Muscle of arm (tissue), 14 donors: ENCODE measurements at places on chromosomes 13 and 19.

GRCh38 chr13:28529836-28530235 is 34.9 kb upstream of the FLT1 start:
- DNase-seq, result no peak

DNA sequence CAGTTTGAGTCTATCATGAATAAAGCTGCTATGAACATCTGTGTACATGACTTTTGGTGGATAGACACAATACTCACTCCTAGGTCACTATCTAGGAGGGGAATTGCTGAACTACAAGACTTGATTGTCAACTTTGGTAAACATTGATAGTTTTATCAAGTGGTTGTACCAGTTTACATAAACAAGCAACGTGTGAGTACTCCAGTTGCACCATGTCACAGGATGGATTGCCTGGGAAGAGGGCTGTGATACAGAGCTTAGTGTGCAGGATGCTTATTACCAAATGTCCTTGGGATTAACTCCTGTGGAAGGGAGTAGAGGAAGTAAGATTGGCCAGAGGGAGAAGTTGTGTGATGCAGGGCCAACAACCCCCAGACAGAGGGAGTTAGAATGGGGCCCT is 37.7 kb downstream of the RAP2A start:
- no peak for DNase-seq

DNA sequence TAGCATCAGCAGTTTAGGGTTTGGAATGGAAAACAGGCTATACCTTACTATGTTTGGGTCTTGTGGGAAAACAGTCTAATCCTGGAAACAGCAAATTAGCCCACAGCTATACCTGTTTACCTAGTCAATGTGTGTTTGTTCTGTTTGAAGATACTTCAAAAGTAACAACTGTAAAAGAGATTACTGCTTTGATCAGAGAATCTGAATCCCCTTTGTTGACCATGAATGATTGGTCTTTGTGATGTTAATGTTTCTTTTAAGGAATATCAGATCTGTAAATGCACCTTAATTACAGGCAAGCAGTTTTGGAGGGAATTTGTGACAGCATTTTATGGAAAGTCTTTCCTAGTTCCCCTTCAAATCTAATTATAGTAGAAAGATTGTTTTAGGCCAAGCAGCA is 20.7 kb upstream of the KLF5 start:
- DNase-seq, result no peak

DNA sequence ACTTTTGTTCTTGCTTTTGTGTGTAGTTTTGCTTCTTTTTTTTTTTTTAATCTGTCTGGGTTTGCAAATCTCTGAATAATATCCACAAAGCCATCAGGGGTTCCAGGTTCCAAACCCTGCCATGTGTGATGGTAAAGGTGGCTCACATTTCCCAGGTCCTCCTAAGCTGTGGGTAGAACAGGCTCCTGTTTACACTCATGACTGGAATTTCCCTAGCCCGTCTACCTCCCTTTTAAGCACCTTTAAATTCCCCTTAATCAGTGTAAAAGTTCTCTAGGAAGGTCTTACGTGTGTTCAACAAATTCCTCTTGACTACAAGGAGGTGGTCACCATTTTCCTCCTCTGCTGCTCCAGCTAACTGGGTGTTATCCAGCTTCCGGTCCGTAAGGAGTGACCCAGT is 62.8 kb downstream of the EFNB2 start:
- no peak for DNase-seq

DNA sequence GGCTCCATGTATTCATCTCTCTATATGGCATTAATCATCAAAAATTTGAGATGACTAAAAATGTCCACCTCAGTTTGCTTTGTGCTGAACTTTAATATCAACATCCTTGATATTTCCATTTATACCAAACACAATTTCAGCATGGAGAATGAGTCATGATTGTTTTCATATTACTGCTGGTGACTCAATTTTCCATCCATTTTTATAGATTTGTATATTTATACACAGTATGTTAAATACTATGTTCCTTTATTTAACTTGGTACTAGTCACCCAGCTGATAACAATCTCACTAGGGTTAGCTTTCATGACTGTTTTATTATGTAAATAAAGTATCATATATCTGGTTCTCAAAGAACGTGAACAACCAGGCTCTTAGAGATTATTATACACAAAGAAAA is 1255.1 kb downstream of the SLITRK1 start:
- no peak for DNase-seq

- no peak for DNase-seq
Observed at GRCh38 chr19:28494461-28494860, 718.5 kb downstream of the UQCRFS1 start.

GRCh38 chr19:10669246-10669645 is 15.1 kb downstream of the ILF3 start:
- DNase-seq, result no peak

GRCh38 chr13:72383646-72384045 is 343.8 kb downstream of the MZT1 start:
- no peak for DNase-seq

DNA sequence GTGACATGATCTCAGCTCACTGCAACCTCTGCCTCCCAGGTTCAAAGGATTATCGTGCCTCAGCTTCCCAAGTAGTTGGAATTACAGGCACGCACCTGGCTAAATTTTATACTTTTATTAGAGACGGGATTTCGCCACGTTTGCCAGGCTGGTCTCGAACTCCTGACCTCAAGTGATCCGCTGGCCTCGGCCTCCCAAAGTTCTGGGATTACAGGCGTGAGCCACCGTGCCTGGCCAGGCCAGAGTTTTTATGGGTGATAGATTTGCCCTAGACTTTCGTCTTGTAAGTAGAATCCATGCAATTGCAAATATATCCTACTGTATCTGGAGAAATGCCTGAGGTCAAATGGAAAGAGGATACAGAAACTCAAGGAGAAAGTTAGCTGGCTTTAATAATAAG is 819.9 kb upstream of the SLITRK1 start:
- DNase-seq, result no peak

DNA sequence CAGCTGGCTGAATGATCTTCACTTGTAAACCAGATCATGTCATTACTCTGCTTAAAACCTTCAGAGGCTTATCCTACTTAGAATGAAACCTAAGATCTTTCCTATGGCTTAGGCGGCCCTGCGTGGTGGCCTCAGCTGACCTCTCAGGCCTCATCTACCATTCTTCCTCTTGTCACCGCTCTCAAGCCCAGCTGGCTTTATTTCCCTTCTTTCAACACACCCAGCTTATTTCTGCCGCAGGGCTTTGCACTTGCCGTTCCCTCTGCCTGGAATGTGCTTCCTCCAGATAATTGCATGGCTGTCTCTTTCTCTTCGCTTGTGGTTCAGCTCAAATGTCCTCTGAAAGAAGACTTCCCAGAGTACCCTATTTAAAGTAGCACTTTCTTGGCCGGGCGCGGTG is 3.6 kb upstream of the ASF1B start:
- DNase-seq, result no peak

DNA sequence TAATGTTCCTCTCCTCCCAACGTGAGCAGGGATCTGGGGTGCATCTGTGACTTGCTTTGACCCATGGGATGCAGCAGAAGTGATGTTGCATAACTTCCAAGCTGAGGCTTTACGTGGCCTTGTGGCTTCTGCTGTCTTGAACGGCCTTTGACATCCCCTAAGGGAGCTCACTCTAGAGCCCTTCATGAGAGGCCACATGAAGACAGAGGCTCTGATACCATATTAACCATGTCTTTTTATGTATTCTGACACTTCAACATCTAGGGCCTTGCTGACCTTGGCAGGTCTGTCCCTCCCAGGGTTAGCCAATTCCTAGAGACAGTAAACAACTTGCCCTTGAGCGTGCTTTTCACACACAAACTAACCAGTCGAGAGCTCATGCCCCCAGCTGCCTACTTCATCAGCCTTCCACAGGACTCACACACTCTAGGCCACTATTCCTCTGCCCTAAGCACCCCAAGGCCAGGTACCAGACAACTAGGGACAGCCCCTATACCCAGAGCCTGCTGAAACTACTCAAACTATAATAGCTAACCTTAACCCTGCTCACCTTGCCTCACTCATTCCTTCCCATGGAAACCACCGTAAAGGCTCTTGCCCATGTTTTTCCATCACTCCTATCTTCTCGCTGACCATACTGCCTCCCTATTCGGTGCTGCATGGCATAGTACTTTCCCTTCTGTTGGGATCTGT is 45.4 kb downstream of the CCDC70 start:
- no peak for DNase-seq

- no peak for DNase-seq
Observed at GRCh38 chr13:38180670-38181069, 169.0 kb upstream of the UFM1 start.

GRCh38 chr13:93758575-93758974 is 532.0 kb downstream of the GPC6 start:
- DNase-seq, result no peak

DNA sequence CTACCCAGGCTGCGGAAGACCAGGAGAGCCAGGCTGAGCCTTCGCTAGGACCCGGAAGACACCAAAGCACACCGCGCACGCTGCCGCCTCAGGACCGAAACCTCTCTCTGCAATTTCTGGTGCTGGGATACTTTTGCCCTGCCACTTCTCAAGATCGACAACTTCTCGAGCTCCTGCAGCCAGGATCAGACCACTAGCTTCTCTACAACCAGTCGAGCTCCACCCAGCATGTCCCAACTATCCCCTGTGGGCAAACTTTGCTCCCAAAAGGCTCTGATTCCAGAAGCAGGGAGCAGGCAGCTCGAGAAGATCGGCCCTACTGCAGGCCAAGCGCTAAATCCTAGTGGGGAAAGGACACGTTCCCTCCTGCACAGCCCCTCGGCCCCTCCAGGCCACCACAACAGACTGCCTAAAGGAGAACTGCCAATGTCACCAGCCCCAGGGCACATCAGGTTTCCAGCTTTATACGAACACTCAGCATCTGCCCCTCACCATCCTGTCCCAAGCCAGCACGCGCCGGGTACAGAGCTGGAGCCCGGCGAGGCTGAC is 979 bp downstream of the AKAP8 start:
- DNase-seq, result peak; percentile 32

GRCh38 chr13:41408746-41409145 is 48.6 kb upstream of the RGCC start:
- DNase-seq, result peak; percentile 35

GRCh38 chr19:57227502-57227901 is 3.3 kb upstream of the AURKC start:
- no peak for DNase-seq

GRCh38 chr19:51811344-51811743 is 16.4 kb downstream of the FPR3 start:
- no peak for DNase-seq

- no peak for DNase-seq
Observed at GRCh38 chr13:113814435-113814821, 49.4 kb downstream of the GAS6 start.

DNA sequence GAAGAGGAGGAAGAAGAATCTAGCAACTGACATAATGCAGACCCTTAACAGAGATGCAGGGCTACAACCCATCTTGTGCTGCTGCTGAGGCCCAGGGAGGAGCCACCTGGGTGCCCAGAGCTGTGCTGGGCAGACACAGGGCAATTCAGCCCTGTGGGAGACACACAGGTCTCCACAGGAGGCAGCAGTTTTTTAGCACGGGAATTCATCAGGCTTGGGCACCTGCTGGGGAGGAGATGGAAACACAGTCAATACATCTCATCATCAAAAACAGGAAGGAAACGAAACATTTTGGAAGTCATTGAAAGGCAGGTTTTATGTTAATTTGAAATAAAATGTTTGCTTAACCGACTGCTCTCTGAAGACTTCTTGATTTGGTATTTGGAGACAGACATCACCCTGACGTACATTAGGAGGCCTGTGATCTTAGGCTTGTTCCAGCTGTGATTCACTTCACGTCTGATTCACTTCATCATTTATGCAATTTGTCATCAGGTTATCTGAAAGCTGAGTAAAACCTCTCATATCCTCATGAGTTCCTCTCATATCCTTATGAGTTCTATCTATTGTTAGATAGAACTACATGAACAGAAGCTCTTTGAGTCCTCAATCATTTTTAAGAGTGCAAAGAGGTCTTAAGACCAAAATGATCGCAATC is 77.4 kb downstream of the CYSLTR2 start:
- DNase-seq, result no peak

GRCh38 chr19:13839130-13839937 is 37.6 kb upstream of the NANOS3 start:
- peak; percentile 85 for DNase-seq

DNA sequence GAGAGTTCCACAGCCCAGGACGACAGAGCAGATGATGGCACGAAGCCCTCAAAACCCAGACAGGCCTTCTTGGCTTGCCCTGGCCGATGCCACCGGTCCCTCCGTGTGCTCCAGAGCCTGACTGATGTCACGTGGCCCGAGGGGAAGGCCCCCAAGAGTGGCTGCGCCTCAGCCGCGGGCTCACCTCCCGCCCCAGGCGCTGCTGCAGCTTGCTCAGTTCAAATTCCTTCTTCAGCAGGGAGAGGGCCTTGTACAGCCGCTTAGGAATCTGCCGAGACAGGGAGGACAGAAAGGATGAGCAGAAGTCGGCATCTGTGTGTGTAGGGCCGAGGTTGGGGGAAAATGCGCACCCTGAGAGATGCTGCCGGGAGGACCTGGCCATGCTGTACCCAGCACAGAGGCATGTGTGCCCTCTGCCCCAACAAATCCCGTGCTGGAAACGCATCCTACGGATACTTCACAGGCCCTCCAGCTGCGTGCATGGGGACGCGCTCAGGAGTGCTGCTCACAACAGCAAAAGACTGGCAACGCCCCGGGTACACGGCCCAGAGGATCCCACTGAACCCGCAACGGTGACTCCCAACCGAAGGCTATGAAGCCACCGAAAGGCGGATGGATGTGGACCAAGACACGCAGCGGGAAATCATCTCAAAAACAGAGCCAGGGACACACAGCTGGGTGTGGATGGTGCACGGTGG is 12.9 kb downstream of the LONP1 start:
- no peak for DNase-seq

GRCh38 chr13:96299235-96299634 is 209.3 kb downstream of the HS6ST3 start:
- no peak for DNase-seq

DNA sequence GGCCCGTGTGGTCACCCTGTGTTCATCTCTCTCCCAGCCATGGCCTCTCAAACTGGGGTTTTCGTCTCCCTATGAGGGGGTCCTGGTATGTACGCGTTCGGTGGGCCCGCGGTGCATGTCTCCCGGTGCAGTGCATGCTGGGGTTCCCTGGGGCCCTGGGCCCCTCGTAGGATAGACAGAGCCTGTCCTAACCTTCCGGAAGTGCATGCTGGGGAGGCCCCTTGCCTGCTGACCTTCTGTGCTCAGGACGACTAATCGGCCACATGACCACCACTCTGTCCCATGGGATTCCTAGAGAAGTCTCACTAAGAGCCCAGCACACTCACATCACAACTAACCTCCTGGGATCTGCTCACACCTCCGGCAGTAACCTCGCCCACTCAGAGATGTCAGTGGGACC is 4.9 kb upstream of the USE1 start:
- DNase-seq, result no peak
